Caki2 (cell line): ENCODE measurements at places on chromosomes 5 and 9. TPM values are rescaled to one million over a fixed set of nuclear protein-coding genes. Genes with fewer than 3 reads are reported as not detected.

The CCDC127 gene
- 4.5 and 6.2 TPM in 2 replicates for total RNA-seq

The AFF4 gene
- 11.5 and 12.7 TPM in 2 replicates for total RNA-seq

The LHX2 gene
- 4.0 and 17.2 TPM in 2 replicates for total RNA-seq

The GADD45G gene
- total RNA-seq: 4.6 and 4.8 TPM in 2 replicates

The MARCOL gene
- total RNA-seq: not detected in 2 replicates

The FST gene
- not detected in 2 replicates for total RNA-seq
